ENCODE measurements at places on chromosomes 1 and 21.
A peak's percentile ranks its signal among the peaks of the same experiment; 100 is the strongest.

GRCh38 chr1:160167056-160167455 is 15.7 kb downstream of the ATP1A4 start:
- no peak for DNase-seq

DNA sequence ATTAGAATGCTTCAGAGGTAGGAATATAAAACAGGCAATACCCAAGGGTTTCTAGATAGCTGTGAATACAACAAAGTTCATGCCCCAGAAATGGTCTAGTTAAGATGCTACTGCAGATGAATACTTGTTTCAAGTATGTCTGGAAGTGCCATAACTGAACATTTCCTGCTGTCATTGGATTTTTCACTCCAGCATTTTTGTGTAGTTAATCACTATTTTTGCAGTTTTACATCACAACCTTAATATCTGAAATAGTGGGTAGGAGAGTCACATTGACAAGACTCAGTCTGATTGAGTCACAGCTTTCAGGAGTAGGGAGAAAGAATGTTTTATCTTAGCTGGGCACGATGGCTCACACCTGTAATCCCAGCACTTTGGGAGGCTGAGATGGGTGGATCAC is 126.4 kb upstream of the C1orf21 start:
- no peak for DNase-seq

- no peak for DNase-seq
Measured at GRCh38 chr1:197130677-197131304, 15.7 kb downstream of the ASPM start.

DNA sequence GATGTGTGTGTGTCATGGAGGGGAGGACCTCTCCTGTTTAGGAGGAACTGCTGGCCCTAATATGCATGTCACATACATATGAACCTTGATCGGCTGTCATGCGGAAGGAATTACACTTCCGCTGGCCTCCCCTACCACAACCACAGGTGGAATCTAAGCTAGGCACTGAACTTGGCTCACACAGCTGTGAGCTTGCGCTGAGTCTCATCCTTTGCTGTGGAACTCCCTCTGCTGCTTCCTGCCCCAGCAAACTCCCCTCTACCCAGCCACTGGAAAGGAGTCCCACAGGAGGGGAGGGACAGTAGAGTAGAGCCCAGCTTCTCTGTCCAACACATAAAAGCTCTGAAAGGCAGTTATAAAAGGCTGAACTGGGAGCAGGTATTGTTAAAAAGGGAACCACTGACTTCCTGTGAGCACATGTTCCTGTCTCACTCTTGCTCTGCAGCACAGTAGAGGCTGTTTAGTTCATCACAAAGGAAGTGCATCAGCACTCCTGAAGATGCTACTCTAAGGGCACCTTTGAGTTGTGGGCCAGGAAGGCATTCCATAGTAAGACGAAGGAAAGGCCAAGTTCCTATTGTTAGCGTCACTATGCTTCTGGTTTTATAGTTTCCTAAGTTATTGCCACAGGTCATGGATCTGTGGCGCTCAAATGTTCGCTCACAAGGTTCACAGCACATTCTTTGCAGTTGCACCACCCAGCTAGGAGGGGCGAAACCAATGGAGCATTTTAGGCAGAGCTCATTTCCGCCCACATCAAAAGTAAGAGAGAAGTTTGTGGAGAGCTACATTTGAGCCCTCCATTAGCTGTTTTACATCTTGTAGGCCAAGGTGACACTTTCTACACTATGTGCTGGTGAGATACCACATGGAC is 17.7 kb upstream of the PTPRC start:
- peak; percentile 13 for DNase-seq

GRCh38 chr1:230797376-230797920 is 50.3 kb downstream of the CAPN9 start:
- no peak for DNase-seq

DNA sequence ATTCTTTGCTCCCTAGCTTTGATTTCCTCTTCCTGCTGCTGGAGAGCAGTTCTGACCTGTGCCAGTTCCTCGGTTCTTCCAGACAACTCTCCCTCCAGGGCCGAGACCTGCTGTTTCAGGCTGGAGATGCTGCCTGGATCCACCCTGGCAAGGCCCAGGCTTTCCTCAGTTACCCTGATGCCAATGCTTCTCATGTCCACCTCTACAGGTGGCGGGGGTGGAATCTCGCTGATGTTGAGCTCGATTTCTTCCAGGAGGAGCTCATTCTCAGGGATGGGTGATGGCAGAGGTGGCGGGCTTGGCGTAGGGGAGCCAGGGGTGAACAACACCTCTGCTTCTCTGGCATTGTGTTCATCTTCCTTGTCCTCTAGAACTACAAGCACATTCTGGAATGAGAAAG is 45.3 kb downstream of the KANK4 start:
- no peak for DNase-seq

DNA sequence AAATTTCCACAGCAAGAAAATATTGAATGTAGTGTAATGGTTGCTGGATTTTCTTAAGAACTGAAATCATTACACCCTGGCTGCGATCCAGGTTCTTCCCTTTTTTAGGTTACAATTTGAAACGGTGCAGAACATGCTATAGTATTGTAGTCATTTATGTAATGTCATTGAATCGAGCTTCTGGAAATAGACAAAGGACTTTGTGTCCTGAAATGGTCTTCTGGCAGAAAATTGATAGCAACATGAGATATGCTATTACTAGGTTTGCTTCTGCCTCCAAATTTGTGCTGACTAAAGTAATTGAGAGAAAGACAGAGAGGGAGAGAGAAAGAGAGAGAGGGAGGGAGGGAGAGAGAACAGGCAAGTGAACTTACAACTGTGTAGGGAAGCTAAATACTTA is 146.2 kb upstream of the NFIA start:
- DNase-seq: no peak

GRCh38 chr1:3128431-3129132 is 59.6 kb downstream of the PRDM16 start:
- DNase-seq: no peak

GRCh38 chr1:177174921-177175634 is 4.3 kb downstream of the BRINP2 start:
- DNase-seq: no peak

DNA sequence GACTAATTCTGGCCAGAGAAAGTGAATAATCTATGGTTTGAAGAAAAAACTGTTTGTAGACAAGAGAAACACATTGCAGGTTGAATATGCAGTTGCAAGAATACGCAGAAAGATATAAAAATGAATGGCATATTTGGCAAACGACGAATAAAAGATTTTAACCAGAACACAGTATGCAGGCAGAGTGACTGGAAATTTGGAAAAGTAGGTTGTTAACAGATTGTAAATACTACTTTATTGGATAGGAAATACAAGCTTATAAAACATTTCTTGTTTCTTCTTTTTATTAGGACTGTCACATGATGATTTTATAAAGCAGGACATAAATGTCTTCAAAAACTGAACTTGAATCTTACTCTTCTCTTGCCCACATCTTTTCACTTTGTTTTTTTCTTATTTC is 573.3 kb upstream of the PBX1 start:
- DNase-seq: no peak

DNA sequence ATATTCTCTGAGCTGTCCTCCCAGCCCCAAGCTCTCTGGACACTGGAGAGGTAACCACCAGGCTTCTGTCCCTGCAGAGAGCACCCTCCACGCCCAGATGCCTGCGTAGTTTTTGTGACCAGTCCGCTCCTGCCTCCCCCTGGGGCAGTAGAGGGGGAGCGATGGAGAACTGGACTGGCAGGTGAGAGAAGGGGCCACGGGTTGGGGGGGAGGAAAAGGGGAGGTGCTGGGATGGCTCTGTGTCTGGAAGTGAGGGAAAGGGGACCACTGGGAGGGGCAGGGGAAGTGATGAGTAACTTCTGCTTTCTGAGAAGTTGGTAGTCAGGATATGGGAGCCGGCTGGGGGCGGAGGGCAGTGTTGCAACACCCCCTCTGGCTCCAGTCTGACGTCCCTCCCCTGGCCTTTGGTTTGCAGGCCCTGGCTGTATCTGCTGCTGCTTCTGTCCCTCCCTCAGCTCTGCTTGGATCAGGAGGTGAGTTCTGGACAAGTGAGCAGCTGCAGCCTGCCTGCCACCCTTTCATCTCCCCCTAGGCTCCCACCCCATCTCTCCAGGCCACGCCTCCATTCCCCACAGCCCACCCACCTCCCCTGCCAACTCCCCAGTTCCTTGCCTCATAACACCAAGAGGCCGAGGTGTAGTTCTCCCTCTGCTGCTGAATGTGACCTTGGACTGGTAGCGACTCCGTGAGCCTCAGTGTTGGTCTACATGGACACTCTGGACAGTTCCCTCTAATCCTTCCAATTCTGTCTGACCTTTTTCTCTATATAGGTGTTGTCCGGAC is 3.1 kb downstream of the ADAMTSL4 start:
- peak; percentile 29 for DNase-seq

- no peak for DNase-seq
Measured at GRCh38 chr21:42526379-42526727, 12.7 kb downstream of the SLC37A1 start.

DNA sequence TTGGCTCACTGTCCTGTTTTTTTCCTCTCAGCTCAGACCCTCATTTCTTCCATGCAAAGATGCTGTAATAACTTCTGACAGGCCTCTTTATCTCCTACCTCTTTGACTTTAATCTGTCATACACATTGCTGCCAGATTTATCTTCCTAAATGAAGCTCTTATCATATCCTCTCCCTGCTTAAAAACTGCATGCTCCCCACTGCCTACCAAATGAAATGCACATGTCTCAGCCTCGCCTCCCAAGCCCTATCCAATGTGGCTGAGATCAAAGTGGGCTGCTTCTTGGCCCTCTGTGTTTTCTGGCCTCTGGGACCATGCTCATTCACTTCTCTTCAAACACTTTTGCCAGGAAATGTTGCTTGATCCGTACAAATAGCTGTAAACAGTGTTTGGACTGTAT is 38.3 kb downstream of the IRF2BP2 start:
- DNase-seq: no peak
